ENCODE measurements at places on chromosomes 2 and 18. TPM values are rescaled to one million over a fixed set of nuclear protein-coding genes. Genes with fewer than 3 reads are reported as not detected.

C18orf54 gene
- total RNA-seq: 8.8 TPM

SPP2 gene
- not detected for total RNA-seq

SCN3A gene
- total RNA-seq: not detected

CHRND gene
- total RNA-seq: not detected

DNA sequence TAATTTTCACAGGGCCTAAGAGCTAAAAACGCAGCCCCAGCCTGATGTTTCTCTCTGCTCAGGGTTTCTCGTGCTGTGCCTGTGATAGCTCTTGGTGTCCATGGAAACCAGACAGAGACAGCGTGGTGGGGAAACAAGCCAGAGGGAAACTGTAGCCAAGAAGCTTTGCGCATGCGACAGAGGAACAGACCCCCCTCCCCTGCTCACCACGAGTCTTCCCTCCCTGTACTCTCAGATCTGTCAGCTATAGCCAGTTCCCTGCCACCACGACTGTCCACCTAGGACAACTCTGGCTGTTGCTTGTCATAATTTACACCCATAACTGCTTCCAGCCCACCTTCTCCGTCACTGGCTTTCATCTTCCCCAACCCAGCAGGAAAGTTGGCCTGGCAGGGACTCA is 13.2 kb upstream of the DNAJC27 start:
- no peak overlapping the region for H3K4me3 ChIP-seq
- H3K27ac ChIP-seq: no peak overlapping the region
- DNase-seq: no peak
- H3K36me3 ChIP-seq: no peaks in the 10 kb centered on the region
- peaks cover 3% of the 10 kb centered on the region for H3K27me3 ChIP-seq

DNA sequence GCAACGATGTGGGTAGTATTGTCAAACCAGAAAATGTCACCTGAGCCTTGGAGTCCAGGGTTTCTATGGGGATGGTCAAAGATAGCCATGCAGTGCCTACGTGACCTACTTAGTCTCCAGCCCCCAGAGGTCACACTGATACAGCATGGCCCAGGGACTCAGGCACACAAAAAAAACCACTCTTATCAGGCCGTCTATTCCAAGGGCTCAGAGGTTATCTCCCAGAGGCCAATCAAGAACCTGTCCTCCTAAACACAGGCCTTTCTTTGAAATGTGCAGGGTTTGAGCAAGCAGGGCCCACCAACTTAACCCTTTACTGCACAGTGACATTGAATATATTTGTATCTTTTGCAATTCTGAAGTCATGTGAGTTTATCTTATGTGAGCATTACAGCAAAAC is 82.7 kb downstream of the MRO start:
- no peak for DNase-seq
- no peak overlapping the region for H3K27ac ChIP-seq
- no peaks in the 10 kb centered on the region for H3K36me3 ChIP-seq
- no peaks in the 10 kb centered on the region for H3K4me1 ChIP-seq

DNA sequence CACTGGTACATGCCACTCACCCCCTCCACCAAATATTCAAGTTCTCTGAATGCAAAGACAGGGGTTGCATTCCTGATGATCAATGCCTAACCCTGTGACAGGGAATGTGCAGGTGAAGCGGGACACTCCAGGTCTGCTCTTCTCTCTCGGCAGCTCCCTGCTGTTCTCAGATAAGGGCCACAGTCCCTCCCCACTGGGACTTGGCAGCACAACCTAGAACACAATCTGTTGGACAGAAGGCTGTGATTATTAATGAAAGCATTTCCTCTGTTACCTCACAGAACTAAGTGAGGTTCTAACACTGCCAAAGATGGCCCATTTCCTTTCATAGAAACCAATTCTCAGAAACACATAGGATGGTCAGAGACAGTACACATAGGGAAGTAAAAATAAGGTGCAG is 42.7 kb downstream of the VSNL1 start:
- H3K4me3 ChIP-seq: no peak overlapping the region
- peaks cover 17% of the 10 kb centered on the region for H3K4me1 ChIP-seq
- no peak for DNase-seq
- peaks cover 2% of the 10 kb centered on the region for H3K27me3 ChIP-seq

DNA sequence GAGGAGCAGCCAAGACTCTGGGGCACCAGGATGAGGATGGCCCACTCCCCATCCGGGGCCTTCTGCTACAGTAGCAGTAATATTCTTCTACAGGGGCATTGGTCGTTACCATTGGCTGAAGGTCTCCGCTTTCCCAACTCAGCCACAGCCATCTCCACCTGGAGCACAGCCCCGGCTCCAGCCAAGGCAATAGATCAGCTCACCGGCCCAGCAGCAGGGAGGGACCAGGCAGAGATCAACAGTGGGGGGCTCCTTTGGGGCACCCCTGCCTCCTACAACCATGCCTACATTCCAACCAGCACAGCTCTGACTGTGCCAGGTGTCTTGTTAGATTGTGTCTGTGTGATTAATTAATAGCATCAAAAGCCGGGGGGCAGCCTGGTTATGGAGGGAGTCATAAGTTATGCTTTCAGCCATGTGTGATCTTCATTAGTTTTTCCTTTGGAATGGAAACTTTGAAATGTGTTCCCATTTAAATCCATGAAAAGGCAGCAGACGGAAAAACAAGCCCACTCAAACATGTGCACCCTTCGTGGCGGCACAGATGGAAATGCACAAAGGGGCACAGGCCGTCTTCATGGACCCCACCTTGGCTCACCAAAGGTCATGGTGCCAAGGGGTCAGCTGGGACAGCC is 68.6 kb upstream of the BZW1 start:
- H3K27ac ChIP-seq: no peak overlapping the region
- DNase-seq: no peak
- peaks cover 5% of the 10 kb centered on the region for H3K27me3 ChIP-seq

DNA sequence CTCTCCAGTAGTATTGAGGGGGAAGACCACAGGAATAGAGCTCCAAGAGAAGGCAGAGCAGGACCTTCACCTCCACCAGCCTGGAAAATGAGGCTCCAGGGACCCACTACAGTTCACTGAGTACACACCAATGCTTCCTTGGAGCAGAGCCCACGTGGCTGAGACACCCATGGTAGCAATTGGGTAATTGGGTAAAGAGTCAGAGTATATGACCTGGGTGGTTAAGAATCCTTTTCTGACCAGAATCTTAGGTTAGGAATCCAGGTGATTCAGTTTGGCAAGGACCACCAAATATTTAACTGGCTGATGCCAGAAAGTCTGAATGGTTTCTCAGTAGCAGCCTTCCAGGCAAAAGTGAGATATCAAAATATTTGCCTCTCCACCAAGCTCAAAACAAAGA is 107.7 kb downstream of the MDH1 start:
- DNase-seq: no peak
- H3K27me3 ChIP-seq: peaks cover 5% of the 10 kb centered on the region
- H3K4me1 ChIP-seq: peaks cover 3% of the 10 kb centered on the region
- no peaks in the 10 kb centered on the region for H3K36me3 ChIP-seq

Measured in activated CD4-positive, alpha-beta T cell treated with anti-CD3 and anti-CD28 coated beads, Interleukin-2, amount 10 ng/mL, durations not matched to agents 7 days and 5 days (primary cell).